ENCODE measurements at places on chromosomes 7 and 10.

DNA sequence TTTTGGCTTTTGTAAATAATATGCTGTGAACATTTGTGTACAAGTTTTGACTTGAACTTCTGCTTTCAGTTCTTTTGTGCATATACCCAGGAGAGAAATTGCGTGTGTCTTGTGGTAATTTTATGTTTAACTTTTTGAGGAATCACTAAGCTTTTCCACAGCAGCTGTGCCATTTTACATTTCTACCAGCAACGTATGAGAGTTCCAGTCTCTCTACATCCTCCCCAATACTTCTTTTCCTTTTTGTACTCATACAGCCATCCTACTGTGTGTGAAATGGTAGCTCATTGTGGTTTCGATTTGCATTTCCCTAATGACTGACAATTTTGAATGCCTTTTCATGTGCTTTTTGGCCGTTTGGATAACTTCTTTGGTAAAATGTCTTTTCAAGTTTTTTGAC is 66.3 kb upstream of the INHBA start:
- DNase-seq, result no peak

DNA sequence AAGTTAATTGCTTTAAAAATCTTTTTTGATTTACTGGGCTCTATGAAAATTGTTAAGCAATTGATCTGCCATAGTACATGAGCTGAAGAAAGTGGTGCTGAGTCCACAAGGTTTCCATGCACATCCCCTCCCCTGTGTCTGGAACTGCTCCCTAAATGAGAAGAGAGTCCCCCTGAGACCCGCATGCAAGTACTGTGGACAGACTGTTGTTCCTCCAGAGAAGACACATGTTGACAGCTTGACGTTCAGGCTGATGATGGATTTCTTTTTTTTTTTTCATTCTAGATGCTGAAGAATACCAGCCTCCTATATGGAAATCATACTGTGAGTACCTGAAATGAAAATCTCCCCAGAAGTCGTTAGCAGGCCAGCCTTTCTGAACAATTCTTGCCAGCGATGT is 159.8 kb downstream of the CHN2 start:
- DNase-seq, result no peak

DNA sequence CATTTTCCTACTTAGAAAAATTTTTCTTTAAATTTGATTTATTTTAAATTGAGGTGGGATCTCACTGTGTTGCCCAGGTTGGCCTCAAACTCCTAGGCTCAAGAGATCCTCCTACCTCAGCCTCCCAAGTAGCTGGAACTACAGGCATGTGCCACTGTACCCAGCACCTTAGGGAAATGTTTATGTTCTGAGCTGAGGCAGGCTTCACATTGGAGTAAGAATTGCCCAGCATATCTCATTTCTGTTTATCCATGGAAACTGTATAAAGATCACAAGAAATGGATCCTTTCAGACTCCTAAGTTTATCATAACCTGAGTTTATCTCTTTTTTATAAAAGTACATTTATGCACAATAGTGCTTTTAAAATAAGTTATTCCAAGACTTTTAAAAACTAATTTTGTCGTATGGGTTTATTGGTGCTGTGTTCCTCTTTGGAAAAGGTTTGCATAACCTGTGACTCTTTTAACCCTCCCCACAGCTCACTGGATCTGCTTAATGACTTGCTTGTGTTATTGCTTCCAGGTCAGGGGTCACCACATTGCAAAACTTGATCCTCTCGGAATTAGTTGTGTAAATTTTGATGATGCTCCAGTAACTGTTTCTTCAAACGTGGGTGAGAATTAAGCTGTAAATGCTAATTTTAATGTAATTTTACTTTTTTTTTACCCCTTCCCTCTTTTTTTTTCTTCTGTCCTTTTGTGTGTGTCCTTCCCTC is 40.7 kb downstream of the OGDH start:
- DNase-seq, result no peak

GRCh38 chr7:76329479-76329878 is 27.0 kb downstream of the HSPB1 start:
- DNase-seq, result no peak

- no peak for DNase-seq
Observed at GRCh38 chr7:1715671-1716074, 45.6 kb downstream of the ELFN1 start.

GRCh38 chr7:131970602-131971001 is 414.2 kb upstream of the PODXL start:
- no peak for DNase-seq

- DNase-seq, result no peak
Observed at GRCh38 chr7:113307147-113307546, 188.8 kb upstream of the SMIM30 start.

GRCh38 chr7:151941009-151941408 is 15.2 kb upstream of the GALNTL5 start:
- no peak for DNase-seq

DNA sequence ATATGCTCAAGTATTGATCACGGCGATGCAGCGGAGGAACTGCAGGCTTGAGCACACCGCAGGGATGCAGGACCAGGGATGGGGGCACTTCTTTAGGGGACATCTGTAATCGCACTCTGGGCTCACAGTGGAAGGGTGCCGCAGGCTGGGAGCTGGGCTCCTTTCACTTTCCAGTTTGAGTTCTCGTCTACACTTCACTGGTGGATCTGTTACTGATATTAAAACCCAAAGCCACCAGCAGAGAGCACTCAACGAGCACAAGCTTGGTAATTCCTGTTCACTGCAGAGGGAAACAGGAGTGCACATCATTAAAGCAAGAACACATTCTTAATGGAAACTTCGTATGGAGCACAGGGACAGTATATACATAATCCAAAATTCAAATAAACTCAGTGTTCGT is 91.3 kb downstream of the PARD3 start:
- DNase-seq, result peak; percentile 51

GRCh38 chr10:61888744-61889143 is 12.8 kb upstream of the ARID5B start:
- DNase-seq, result no peak

GRCh38 chr10:70461397-70462348 is 16.9 kb upstream of the PALD1 start:
- peak; percentile 84 for DNase-seq

- no peak for DNase-seq
Observed at GRCh38 chr7:103114576-103115008, 34.3 kb downstream of the NAPEPLD start.

GRCh38 chr7:129434675-129435318 is 565 bp downstream of the STRIP2 start:
- peak; percentile 42 for DNase-seq

GRCh38 chr10:110496553-110497437 is 912 bp upstream of the DUSP5 start:
- DNase-seq, result no peak

DNA sequence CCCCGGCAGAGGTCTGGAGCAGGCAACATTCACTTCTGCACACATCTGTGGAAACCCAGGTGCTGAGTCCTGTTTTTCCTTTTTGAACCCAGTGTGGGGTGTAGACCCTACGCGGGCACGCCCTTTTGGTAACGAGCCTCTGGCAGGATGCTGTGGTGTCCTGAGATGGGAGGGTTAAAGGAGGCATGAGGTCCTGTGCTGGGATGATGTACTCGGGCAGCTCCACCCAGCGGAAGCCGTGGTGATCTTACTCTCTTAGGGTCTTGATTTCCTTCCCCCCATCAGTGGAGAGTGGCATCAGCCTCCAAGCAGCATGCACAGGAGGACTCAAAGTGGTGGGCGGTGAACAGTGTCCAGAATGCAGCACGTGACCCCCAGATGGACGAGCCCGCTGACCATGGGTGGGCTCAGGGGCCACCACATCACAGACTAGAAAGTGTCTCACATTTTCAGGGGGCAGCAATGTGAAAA is 148.6 kb downstream of the DNAJB6 start:
- no peak for DNase-seq

DNA sequence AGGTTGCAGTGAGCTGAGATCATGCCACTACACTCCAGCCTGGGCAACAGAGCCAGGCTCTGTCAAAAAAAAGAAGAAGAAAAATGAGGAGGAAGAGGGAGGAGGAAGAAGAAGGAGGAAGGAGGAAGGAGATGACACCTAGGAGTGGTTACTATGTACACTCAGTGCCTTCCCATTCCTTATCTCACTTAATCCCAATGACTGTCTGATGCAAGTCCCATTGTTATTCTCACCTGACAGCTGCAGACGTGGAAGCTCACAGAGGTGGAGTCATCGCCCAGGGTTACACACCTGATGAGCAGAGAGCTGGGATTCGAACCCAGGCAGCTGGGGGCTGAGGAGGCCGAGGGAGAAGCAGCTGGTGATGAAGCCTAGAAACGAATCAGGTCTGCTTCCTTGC is 258.8 kb downstream of the SNX10 start:
- DNase-seq, result no peak

DNA sequence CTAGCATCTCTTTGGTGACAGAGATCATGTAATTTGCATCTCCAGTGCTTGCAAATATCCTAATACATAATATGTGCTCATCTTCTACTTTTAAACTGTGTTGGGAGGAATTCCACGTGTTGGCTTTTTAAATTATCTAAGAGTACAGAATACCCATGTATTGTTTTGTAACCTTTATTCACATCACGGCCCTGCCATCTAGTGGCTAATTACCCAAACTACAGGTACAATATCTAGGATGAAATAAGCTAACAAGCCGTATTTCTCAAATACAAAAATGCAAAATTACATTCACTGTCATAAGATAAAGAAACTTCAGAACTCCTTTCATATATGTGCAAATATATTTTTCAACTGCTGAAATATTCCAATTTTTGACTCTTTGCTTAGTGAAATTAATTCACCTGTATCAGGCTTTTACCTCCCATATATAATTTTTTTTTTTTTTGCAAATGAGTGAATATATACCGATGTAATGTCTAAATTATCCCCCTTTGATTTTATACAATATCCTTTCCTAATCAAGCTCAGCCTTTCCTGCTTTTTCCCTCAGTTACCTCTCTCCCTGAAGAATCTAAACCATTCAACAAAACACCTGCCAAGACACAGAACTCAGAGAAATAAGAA is 30.3 kb upstream of the LSM8 start:
- peak; percentile 12 for DNase-seq

GRCh38 chr7:137879357-137880158 is 32.8 kb upstream of the DGKI start:
- DNase-seq, result peak; percentile 25

GRCh38 chr10:84138478-84139125 is 707 bp upstream of the GHITM start:
- peak; percentile 19 for DNase-seq
